Daoy (cell line): ENCODE measurements at places on chromosomes 5 and 9. TPM values are rescaled to one million over a fixed set of nuclear protein-coding genes. Genes with fewer than 3 reads are reported as not detected.

NEUROG1 gene
- not detected in 2 replicates for total RNA-seq

ENC1 gene
- total RNA-seq: 66.7 and 74.6 TPM in 2 replicates

PRR16 gene
- total RNA-seq: 1.3 and 3.3 TPM in 2 replicates

RANBP3L gene
- total RNA-seq: not detected in 2 replicates

ALDH1A1 gene
- not detected in 2 replicates for total RNA-seq

ANKRD34B gene
- 0.06 TPM in 1 of 2 replicates, not detected in the other for total RNA-seq

EPB41L4A gene
- 3.4 and 7.9 TPM in 2 replicates for total RNA-seq
